Stimulated activated CD4-positive, alpha-beta T cell treated with anti-CD3 and anti-CD28 coated beads, Interleukin-4, amount 100 ng/mL, for 24 hours (primary cell): ENCODE measurements at places on chromosomes 12 and 14.

- DNase-seq, result no peak
Observed at GRCh38 chr14:62916551-62916950, 128.7 kb downstream of the KCNH5 start.

GRCh38 chr14:23517650-23518326 lies 33.8 kb downstream of the ZFHX2 start:
- DNase-seq, result no peak

DNA sequence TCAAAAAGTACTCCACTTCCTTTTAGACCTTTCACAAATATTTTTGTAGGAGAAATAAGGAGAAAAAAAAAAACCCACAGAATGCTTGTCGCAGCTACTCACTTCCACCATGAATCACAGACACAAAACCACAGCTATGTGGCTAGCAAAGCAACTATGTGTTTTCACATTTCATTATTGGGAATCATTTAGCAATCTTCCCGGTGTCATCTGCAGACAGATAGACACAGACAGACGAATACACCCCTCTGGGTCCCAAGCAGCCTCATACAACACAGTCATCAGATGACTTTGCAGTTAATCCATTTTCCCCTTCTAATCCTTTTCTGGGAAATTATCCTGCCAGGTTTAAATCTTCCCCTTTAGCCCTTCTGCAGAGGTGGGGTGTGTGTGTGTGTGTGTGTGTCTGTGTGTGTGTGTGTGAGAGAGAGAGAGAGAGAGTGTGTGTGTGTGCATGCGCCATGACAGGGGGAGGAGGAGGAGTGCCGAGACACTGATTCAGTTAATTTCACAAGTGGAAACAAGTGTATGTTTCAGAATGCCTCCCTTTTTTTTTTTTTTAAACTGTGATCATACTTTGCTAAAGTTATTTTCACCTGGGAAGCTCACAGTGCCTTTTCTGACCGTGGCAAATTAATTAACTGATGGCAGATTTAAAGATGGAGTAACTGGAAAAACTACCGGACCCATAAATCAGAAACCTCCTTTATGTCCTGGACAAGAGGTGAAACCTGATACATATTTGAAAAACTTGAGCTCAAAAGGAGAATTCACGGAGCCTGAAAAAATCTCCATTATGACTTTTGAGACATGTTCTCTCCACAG lies 39.9 kb downstream of the LTBP2 start:
- DNase-seq, result peak; percentile 23

- no peak for DNase-seq
Observed at GRCh38 chr12:127363392-127363791, 903.6 kb upstream of the TMEM132C start.

GRCh38 chr14:58813745-58814144 lies 176.0 kb downstream of the DACT1 start:
- DNase-seq, result no peak

DNA sequence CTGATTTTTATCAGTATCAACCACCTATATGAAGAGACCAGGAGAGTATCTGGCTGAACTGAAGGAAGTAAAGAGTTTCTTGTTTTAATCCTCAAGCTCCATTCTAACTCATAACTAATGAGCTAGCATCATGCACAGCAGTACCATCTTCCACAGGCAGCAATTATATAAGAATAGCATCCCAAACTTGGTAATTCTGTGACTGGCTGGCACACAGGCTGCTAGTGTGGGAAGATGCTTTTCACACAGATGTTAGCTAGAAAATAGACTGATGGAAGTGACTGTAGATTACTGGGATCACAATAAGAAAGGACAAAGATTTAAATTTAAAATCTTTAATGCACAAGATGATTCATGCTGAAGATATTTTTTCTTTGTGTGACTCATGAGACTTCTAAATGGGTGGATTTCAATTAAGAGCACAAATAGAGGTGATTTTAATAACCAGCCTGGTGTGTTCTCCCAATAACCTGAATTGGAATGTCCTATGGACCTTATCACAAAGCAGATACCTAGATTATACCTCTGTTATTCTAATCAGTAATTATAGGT lies 417.7 kb upstream of the ATXN7L3B start:
- no peak for DNase-seq

DNA sequence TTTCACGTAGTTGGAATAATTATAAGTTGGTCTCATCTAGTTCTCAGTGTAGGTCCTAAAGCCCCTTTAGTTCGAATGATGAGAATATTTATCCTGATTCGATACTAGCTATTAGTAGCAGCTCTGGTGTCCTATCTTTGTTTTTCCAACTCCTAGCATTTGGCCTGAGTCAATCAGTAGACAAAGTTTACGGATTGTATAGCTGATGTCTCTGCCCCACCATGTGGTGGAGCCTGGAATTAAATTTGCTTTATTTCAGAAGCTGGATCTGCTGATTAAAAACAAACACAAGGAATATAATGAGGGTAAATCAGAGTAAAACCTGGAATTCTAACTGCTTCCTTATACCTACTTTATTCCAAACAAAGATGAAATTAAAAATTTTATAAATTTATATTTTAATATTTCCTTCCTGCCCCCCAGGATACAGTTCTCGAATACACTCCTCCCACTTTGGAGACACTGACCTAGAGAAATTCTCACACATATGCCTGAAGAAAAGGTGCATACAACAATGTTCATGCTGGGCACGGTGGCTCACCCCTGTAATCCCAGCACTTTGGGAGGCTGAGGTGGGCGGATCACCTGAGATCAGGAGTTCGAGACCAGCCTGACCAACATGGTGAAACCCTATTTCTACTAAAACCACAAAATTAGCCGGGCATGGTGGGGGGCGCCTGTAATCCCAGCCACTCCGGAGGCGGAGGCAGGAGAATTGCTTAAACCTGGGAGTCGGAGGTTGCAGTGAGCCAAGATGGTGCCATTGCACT lies 7.6 kb upstream of the BRMS1L start:
- DNase-seq, result no peak

- DNase-seq, result no peak
Observed at GRCh38 chr14:95256002-95256775, 63.5 kb downstream of the CLMN start.

DNA sequence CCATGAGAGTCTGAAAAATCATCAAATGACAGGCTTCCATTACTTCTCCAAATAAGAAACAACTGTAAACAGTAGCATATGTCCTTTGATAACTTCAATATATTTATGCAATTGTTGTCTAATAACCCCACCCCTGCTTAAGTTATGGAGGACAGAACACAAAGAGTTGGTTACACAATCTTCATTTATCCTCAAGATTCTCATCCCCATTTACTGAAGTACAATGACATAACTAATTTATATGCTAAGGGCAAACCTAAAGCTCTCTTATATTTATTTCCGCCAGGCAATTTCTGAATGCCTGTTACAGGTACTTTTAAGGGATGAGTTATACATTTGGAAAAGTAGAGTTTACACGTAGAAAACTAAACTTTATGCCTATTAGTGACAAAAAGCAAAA lies 12.3 kb downstream of the SCAF11 start:
- DNase-seq, result no peak

DNA sequence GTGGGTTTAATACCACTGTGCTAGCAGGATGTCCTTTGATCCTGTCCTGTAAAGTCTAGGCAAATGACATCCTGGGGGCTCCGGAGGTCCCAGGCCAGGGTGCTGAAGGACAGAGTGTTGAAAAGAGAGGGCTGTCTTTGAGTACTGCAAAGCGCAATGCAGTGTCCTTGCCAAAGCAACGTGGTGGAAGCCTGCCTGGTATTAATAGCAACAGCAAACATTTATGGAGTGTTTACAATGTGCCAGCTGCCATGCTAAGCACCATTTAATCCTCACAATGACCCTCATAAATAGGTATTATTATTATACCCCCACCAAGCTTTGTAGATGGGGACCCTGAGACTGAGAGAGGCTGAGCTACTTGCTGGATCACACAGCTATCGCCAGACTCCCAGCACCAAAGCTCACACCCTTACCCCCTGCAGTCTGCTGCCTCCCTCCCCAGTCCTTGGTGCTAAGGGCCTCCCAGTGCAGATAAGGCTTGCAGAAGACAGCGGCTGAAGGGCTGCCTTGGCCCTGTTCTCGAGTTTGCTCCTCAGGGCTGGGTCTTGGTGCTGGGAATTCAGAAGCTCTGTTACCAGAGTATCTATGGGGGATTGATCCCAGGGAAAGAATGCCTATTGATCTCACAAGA lies 427.7 kb downstream of the FUT8 start:
- no peak for DNase-seq

DNA sequence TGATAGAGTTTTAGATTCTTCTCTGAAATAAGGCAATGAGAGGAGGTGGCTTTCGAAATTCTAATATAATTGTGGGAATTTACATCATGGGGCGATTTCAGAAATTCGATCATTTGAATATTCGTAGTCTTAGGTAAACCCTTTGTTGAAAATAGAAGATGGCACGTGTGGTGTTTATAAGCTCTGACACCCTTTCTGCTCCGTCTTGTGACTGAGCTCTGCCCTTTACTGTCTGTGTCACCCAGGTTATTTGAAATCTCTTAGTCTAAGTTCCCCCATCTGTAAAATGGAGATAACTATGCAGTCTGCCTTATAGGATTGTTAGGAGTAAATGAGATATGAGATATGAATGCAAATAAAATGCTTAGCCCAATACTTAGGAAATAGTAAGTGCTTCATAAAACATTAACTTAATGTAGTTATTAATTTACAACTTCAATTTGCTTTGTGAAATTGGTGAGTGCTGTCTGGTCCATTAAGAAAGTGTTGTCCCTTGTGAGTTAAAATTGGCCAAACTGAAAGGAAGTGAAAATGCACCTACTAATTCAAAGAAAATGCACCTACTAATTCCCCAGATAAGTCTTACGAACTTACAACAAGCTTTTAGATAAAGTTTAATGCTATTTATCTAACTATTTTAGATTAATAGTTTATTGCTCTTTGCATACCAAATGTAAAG lies 1.5 kb downstream of the BMAL2 start:
- no peak for DNase-seq

DNA sequence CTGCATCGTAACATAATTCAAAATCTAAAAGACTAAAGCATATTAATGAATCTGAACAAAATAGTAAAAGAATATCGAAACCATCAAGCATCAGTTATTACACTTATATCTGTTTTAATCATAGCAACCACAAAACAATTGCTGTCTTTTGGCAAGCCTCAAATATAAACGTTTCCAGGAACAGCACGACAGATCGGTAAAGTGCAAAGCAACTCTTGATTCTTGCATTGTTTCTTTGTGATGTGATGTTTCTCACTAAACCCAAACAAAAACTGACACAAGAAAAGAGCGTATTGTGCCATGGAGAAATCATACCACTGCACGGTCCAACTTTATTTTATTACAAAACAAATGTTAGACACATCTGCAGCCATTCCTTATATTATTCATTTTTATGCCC lies 9.2 kb upstream of the MYF6 start:
- DNase-seq, result no peak

GRCh38 chr12:88876857-88877256 lies 296.6 kb upstream of the KITLG start:
- DNase-seq, result no peak

DNA sequence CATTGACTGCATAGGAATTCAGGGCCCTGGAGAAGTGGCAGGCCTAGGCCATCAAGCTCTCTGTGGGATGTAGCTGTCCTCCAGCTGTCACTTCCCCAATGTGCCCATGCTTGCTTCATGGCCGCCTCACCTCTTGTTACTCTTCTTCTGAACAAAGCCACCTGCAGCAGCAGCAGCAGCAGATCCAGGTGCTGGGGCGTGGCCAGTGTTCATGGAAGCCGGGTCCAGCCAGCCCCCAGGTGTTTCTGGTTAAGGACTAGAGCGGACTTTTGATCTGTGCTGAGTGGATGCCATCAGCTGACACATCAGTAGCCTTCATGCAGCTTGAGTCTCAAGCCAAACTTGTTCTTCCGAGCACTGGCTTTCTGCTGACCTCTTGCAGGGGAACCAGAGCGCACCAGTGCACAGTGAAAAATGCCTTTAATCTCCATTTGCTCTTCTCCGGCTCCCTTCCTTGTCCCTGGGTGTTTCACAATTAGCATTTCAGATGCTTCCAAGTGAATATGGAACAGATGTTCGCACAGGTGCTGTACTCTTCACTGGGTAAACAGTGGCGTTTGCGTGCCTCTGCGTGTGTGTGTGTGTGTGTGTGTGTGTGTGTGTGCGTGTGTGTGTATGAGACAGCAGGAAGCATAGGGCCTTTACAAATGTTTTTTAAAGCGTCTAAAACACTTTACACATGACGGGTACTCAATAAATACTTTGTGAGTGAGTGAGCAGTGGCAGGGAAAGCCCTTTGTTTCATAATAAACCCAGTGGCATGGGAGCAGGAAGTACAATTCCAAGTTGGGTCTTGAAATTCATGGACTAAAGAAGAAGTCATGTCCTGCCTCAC lies 20.1 kb downstream of the TPCN1 start:
- DNase-seq, result no peak

GRCh38 chr12:31650918-31651317 lies 8.6 kb upstream of the ETFBKMT start:
- no peak for DNase-seq

DNA sequence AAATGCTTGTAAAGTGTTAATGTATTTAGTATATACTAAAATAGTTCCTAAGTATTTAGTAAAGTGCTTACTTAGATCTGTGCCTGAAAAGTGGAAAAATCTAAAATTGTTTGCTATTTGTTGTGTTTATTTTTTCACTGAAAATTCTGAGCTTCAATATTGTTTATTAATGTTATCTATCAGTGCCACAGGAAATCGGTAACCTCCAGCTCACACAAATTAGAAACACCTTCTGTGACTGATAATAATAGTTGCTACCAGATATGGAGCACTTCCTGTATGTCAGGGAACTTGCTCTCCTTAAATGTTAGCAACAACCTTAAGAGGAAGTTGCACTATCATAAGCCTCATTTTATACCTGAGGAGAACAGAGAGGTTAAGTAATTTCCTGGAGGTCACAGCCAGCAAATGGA lies 723 bp upstream of the LRP10 start:
- DNase-seq, result no peak

DNA sequence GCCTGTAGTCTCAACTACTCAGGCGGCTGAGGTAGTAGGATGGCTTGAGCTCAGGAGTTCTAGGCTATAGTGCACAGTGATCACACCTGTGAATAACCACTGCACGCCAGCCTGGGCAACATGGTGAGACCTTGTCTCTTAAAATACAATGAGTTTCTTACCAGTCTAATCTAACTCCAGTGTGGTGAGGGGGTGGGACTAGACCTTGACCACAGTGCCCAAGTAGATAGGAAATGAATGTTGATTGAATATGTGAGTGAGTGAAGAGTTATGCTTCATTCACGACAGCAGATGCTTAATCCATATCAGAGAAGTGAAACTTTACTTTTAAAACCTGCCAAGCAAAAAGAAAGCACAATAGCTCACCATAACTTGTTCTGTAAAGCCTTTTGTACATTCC lies 11.2 kb upstream of the AK7 start:
- no peak for DNase-seq

DNA sequence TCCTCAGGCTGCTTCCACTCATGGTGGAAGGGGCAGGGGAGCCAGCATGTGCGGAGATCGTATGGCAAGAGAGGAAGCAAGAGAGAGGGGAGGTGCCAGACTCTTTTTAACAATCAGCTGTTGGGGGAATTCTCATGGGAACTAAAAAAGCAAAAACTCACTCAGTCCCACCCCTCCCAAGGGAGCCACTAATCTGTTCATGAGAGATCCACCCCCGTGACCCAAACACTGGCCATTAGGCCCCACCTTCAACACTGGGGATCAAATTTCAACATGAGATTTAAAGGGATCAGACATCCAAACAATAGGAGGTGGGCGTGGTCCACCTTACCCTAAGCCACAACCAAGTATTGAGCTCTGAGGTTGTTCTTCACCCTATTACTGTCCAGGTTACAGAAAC lies 375.1 kb downstream of the GRIN2B start:
- DNase-seq, result no peak
